ENCODE measurements at places on chromosomes 4 and X.

DNA sequence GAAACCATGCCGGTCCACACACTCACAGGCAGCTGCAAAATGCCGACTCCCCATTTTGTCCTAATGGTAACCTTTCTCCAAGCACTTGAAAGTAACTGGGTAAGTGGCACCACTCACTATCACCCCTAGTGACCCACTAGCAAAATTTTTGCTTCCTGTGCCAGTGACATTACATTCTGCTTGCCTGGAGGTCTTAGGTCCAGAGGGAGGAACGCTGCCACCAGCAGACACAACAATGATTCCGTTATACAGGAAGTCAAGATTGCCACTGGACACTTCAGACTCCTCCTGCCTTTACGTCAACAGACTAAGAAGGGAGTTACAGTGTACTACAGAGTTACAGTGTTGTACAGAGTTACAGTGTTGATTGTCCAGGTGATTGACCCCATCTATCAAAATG, 11.8 kb upstream of the TMEM192 start:
- DNase-seq, result no peak

- no peak for DNase-seq
Measured at GRCh38 chr4:187478292-187479140, 517.1 kb upstream of the ZFP42 start.

DNA sequence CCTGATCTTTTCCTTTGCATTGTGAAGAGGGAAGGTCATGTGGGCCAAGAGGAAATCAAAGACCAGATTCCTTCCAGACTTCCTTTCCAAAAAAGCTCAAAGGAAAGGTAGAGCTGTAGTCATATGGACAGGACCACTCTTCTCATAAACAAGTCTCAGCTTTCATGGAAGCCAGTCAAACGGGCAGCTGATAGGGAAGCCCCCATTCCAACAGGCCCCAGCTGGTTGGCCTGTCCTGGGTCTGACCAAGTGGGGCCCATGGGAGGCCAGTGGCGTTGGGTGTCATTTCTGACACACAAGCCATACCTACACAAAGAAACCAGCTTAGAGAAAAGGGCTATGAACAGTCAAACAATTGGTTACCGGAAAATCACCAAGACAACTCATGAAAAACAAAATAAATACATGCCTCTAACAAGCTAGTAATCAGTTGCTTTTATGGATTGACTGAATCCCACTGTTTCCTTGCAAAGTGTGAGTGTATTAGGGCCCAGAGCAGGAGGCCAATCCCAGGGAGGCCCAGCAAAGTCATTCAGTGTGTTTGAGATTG, 149.6 kb upstream of the MAMLD1 start:
- DNase-seq, result no peak

GRCh38 chrX:38754102-38754790, 47.0 kb upstream of the MID1IP1 start:
- peak; percentile 55 for DNase-seq

- no peak for DNase-seq
Measured at GRCh38 chr4:172772781-172773180, 395.8 kb upstream of the GALNT7 start.

DNA sequence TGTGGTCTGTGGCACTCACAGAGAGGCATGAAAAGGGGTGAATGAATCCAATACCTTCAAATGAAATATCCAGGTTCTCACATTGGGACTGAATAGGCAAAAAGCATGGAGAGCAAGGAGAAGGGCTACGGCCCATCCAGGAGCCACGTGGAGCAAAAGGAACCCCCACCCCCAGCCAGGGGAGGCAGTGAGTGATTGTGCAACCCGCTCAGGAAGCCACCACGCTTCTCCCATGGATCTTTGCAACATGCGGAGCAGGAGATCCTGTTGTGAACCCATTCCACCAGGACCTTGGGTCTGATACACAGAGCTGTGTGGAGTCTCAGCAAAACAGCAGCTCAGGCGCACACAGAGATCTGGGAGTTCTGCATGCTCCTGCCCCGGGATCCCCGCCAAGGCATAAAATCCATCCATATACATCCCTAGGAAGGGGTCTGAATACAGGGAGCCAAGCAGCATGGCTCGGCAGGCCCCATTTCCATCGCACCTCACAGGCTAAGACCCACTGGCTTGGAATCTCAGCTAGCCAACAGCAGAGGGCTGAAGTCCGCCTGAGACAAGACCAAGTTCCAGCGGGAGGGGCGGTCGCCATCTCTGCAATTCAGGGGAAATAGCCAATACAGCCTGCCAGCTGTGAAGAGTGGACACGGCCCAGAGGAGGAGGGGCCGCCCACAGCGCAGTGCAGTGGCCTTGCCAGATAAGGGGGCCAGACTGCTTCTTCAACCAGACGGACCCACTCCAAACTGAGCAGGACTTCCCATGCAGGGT, 80.2 kb downstream of the FGF16 start:
- DNase-seq, result no peak

DNA sequence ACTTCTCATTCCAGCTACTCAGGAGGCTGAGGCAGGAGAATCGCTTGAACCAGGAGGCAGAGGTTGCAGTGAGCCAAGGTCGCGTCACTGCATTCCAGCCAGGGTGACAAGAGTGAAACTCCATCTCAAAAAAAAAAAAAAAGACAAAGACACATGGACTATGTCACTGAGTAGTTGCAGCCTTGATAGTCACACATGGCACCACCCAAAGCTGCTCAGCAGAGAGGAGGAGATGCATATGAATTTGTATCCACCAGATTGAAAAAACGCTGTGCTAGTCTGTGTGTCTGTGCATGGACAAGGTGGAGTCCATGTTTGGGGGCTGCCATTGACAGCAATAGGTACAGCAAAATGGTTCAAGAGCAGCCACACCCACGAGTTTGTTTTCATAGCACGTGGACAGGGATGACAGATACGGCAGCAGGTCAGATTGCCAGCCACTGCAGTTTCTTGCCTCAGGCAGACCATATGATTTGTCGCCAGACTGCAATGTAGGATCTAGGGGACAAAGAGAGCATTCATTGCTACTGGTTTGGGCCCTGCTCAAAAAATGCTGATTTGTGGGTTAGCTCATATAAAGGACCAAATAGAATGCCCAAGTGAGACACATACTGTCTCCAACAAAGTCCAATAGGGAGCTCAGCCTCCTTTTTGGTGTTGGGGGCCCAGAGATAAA, 89.9 kb downstream of the CEP135 start:
- DNase-seq, result no peak

DNA sequence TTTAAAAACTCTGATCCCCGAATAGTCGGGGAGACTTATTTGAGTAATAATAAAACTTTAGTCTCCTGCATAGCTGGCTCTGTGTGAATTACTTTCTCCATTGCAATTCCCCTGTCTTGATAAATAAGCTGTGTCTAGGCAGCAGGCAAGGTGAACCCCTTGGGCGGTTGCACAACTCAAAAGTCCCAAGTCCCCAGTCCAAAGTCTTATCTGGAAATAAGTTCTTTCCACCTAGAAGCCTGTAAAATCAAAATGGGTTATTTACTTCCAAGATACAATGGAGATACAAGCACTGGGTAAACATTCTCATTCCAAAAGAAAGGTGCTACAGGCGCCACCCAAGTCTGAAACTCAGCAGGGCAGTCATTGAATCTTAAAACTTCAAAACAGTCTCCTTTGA, 10.1 kb upstream of the PNMA5 start:
- DNase-seq, result no peak

DNA sequence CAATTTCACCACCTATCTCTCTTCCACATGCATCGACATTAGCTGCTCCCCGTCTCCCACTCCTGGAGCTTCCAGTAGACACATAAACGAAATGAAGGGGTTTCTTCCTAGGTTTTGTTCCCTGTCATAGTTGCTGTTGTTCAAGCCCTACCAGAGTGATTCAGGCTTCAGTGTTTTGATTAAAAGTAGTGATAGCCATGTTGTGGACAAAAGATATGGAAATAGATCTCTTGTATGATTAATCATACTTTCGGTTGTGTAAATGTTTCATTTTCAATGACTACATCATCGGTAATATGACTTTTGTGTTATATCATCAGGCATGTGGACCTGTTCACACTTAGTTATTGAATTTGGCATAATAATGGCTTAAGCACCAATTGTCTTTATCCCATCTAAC, 96.5 kb upstream of the KLF3 start:
- DNase-seq, result no peak

- no peak for DNase-seq
Measured at GRCh38 chr4:57243076-57243475, 132.9 kb upstream of the IGFBP7 start.

DNA sequence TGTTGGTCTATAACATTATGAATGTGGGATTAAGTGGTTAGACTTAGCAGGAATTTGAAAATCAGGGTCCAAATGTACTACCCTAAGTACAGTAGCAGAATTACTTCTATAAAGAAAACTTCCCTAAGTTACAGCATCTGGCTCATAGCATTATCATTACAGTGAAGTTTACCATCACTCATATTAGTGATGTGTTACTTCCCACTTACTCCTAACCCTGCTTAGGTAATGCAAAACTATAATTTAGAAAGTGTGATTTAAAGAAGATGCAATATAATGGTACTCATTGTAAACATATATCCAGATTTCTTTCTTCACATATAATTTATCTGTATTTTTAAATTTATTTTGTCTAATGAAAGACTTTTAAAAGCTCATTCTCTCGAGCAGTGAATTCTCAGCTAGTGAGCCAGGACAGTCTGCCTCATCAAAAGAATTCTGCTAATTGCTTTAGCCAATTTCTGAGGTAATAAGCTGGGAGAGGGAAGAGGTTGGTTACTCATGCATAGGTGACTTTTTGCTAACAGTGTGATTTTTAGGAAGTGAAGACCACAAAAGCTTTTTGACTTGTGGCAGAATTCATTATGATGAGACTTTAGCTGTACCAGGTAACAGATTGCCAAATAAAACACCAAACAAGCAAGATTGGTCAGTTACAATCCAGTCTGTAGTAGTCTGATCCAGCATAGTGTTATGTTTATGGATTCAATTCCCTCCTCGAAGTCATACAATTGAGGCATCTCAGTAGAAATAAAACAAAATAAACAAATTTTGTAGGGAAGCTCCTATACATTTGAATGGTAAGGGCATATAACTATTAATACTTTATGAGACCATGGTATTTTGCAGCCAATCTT, 21.0 kb downstream of the PLS3 start:
- DNase-seq, result no peak

- DNase-seq, result no peak
Measured at GRCh38 chr4:163590619-163591264, 96.3 kb downstream of the TMA16 start.

DNA sequence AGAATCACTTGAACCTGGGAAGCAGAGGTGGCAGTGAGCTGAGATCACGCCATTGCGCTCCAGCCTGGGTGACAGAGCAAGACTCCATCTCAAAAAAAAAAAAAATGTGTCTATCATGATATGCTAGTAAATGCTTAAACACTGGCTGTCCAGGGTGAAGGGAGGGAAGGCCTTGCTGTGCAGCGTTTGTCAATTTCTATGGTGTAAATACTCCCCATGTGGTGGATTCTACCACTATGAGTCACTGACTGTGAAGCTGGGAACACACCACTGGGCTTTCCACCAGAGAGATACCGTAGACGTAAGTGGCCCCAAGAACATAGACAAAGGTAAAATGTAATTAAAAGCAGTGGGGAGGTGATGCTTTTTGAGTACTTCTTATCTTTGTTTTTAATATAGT, 51.3 kb upstream of the LEF1 start:
- DNase-seq, result no peak

DNA sequence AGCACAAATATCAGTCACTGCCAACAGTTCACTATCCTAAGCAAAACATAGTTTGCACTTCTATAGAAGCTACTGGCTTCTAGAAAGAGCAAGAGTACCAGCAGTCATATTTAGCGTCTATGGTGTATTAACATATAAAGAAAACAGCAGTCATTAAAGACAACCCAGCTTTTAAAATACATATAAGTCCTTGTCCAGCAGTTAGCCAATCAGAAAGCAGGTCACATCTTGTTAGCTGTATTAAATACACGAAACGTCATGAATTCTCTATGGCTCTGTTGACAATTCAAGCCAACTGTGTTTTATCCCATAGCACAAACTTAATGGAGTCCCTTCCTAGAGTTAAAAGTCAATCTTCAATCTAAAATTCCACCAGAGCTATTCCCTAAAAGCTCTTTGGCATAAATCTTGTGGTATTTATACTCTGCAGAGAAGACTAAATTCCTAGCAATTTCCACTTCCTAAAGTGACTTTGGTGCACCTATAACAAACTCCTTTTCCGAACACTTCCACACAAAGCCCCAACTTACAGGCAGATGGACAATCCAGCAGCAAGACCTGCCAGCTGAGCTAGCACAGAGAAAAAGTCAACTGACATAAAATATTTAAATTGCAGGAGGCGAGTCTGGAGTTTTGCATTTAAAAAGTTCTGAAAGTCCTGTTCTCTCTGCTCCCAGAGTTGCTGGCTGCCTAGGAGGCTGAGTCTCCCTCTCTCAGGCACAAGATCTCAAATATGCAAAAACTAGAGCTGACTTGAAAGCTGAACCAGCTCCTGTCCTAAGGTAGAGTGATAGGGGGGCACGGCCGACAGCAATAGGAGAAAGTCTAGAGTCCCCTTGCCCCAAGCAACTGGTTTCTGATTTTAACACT, 1.3 kb downstream of the LDB2 start:
- no peak for DNase-seq

DNA sequence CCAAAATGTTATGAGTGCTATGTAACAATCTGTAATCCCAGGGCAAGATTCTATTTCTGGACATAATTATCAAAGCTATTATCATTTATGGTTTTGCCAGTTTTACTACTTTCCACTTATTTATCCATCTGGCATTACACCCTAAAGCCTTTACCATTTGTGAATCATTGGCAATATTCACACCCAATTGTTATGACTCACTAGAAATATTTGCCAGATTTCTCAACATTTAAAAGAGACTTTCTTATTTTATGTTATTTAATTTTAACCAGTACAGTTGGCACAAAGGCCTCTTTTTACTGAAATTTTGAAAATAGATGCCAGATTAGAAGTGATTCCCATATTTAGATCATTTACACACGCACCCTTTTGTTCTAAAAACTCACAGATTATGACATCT, 242.7 kb upstream of the WDFY3 start:
- DNase-seq, result no peak

DNA sequence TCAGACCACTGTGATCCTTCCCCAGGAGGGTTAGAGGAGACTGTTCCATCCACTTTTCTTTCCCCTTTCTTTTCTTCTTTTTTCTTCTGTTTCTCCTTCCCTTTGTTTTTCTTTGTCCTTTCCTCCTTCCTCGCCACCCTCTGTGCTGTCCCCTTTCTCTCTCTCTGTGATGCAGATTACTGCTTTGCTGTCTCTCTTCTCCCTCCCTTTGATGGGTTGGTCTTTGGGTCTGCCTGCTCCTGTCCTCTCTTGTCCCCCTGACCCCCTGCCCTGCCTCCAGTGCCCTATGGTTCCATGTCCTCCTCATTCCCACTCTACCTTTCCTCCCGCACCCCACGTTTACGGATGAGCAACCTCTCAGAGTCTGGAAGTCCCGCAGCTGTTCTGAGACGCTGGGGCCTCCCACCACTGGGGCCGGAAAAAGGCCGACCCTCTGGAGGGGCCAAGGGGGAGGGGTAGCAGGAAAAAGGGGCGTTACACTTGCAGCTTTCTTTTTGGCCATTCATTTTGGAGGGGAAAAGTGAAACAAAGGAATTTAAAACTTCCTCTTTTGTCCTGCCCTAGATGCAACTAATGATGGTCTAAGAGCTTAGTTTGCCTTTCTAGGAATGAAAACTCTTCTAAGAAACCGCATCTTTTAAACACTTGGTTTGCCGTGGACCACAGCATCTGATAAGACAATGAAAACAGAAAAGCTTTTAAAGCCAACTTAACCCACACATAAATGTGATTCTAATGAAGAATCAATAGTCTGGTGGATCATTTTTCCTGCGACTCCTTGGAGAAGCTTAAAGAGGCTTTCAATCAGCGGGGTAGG, 24.5 kb upstream of the TSR2 start:
- DNase-seq, result no peak
